Right cardiac atrium (tissue), 5 donors: ENCODE measurements at places on chromosomes 7 and 10. TPM values are rescaled to one million over a fixed set of nuclear protein-coding genes. Genes with fewer than 3 reads are reported as not detected.

Gene CHAT
- not detected for total RNA-seq

Gene FAM24B
- 1.4 TPM for total RNA-seq

Gene PGAM2
- total RNA-seq, result 946 TPM

Gene BMPER
- 6.9 TPM for total RNA-seq

Gene ASZ1
- total RNA-seq, result not detected

Gene ANKRD2
- total RNA-seq, result 16.6 TPM

Gene MINPP1
- 6.8 TPM for total RNA-seq

Gene LRRC4
- total RNA-seq, result 13.8 TPM

Gene CADPS2
- 11.8 TPM for total RNA-seq

DNA sequence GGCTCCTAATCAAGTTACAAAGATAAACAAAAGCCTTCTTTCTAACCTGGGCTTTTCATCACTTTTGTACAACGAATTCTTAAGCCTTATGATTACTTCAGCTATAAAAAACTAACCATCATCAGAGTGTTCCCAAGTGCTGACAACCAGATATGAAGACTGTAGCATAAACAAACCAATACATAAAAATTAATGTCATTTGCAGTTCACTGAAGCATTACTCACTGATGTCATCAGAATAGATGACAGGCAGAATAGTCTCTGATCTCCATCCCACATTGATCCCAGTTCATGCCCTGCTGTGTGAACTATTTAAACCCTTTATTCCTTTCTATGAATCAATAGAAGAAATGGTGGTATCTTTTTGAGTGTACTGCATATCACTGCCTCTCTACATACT, 84.4 kb downstream of the DNAJC1 start:
- no peak for DNase-seq

DNA sequence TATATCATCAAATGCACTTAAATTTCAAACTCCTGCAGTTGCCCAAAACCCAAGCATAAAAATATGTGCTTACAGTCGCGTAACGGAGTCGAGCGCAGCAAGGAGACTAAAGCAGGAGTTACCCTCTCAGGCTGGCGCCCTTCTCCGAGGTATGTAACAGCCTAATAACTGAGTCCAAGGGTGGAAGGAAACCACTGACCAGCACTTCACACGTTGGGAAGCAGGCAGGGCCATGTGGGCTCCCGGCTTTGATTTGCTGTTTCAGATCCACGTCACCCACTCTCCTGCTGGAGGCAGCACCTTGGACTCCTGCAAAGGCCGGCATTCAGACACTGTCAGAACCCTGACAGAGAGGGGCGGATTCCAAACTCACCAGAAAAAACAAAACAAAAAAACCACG, 123.8 kb downstream of the DIP2C start:
- DNase-seq, result no peak

DNA sequence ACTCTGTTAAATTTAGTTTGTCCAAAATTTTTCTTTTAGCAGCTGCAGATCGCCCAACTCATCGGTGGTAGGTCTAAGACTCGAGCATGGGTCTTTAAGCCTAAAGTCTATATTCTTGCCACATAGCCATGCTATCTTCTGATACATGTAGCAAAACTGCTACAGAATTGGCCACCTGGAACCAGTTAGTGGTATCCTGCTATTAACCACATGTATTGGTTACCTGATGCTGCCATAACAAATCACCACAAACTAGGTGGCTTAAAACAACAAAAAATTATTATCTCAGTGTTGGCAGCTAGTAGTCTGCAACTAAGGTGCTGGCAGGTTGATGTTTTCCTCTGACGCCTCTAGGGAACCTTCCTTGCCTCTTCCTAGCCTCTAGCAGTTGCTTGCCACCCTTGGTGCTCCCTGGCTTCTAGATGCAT, 96.7 kb upstream of the PIK3CG start:
- no peak for DNase-seq

DNA sequence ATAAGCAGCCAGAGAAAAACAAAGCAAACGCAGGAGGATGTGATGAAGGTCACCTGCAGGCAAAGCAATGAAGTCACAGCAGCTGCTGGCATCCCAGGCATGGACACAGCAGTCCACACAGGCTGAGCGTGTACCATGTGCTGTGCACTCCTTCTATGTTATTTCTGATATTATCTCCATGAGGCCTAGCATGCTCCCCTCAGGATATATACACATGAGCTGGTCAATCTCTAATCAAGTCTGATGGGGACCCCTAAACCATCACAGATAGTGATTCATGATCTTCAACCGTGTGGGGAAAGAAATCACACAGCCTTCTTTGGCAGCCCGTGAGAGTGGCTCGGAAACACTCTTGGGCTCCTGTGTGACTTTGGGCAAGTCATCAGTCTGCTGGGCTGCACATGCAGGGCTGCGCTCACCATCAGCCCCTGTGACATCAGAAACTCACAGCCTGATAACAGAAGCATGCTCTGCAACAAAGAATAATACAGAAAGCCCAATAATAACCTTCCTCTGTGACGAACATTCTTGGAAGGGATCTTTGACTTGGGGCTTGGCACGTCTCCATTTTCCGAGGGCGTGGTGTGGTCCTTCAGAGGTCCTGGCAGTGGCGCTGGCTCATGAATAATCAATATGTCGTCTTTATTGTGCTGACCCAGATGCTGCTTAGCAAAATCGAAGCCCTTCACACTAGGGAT, 83.0 kb upstream of the ATP6V0A4 start:
- DNase-seq, result peak; percentile 81

DNA sequence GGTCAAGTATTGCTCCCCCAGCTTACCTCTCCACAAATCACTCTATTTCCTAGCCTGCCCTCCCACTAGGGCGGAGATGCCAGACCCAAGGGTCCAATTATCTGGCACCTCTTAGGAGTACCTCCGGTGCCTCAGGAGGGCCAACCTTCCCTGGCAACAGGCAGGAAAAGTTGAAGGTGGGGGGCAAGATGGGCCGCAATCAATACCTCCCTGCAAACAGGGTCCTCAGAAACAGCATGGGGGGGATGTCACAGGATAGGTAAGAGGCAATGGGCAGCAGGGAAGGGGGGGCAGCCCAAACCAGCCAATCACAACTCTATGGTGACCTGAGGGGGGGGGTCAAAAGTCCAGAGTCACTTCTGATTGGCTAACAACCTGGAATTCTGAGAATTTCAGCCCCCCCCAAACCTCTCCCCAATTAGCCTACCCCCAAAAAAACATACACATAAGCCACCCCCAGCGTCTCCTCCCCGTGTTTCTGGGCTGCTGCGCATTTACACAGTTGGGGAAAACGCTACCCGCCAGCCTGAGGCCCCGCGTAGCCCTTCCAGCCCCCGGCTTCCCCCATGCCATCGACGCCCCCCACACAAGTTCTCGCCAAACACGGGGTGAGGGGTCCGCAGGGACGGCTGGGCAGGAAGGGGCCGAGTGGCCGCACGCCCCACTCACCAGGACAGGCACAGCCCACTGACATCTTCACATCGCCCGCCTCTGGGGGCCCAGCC, 589 bp downstream of the LDB1 start:
- peak; percentile 89 for DNase-seq

- no peak for DNase-seq
Observed at GRCh38 chr7:20892776-20893175, 106.1 kb upstream of the SP8 start.

GRCh38 chr7:95327356-95327755, 3.0 kb upstream of the PON1 start:
- DNase-seq, result no peak

DNA sequence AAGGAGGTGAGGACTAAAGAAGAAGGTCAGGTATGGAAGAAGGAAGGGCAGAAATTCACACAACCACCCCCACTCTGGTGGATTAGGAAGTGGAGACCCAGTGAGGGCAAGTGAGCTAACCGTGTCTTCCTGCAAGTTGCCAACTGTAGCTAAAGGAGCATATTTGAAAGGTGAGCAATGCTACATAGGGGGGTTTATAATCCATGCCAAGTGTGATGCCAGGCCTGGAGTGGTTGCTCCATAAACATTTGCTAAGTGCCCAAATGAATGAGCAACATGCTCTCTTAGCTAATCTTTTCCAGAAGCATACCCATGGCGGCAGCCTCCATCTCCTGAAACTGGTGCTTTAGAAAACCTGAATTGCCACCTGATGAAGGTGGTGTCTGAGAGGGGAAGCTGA, 121.6 kb downstream of the LRRC18 start:
- DNase-seq, result no peak

GRCh38 chr10:132414402-132415016, 17.5 kb downstream of the PWWP2B start:
- DNase-seq, result peak; percentile 18

- DNase-seq, result peak; percentile 82
Observed at GRCh38 chr10:102633287-102633686, 11.0 kb upstream of the TRIM8 start.

GRCh38 chr10:89837165-89838043, 136.0 kb downstream of the KIF20B start:
- peak; percentile 19 for DNase-seq

- DNase-seq, result no peak
Observed at GRCh38 chr7:151429560-151430331, 10.2 kb downstream of the CRYGN start.

- no peak for DNase-seq
Observed at GRCh38 chr7:35021445-35021844, 15.8 kb downstream of the DPY19L1 start.

- peak; percentile 76 for DNase-seq
Observed at GRCh38 chr7:139860090-139860775, 31.2 kb downstream of the TBXAS1 start.

DNA sequence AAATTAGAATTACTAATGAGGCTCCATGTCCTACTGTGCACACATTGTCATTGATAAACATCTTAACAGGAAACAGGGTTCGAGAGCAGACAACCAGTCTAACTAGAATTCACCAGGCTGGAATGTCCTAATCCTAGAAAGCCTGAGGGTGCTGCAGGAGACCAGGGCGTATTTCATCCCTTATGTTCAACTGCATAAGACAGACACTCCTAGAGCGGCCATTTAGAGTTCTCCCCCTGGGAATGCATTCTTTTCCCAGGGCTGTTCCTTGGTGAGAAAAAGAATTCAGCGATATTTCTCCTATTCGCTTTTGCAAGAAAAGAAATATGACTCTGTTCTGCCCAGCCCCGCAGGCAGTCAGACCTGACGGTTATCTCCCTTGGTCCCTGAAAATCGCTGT, 486.0 kb downstream of the REEP3 start:
- DNase-seq, result no peak

- DNase-seq, result no peak
Observed at GRCh38 chr10:49166484-49167400, 21.4 kb downstream of the TMEM273 start.
